ENCODE measurements at places on chromosomes 7 and 10. TPM values are rescaled to one million over a fixed set of nuclear protein-coding genes. Genes with fewer than 3 reads are reported as not detected.

Gene GPR15LG
- total RNA-seq = 29.2 TPM

Gene CYP2C19
- not detected for total RNA-seq

Gene ITPRID1
- total RNA-seq = not detected

Gene PAX2
- 0.52 TPM for total RNA-seq

Gene SPDYE11
- total RNA-seq = not detected

Gene LIPF
- total RNA-seq = not detected

Gene SGCE
- total RNA-seq = 35.9 TPM

Gene CTTNBP2
- total RNA-seq = 16.6 TPM

DNA sequence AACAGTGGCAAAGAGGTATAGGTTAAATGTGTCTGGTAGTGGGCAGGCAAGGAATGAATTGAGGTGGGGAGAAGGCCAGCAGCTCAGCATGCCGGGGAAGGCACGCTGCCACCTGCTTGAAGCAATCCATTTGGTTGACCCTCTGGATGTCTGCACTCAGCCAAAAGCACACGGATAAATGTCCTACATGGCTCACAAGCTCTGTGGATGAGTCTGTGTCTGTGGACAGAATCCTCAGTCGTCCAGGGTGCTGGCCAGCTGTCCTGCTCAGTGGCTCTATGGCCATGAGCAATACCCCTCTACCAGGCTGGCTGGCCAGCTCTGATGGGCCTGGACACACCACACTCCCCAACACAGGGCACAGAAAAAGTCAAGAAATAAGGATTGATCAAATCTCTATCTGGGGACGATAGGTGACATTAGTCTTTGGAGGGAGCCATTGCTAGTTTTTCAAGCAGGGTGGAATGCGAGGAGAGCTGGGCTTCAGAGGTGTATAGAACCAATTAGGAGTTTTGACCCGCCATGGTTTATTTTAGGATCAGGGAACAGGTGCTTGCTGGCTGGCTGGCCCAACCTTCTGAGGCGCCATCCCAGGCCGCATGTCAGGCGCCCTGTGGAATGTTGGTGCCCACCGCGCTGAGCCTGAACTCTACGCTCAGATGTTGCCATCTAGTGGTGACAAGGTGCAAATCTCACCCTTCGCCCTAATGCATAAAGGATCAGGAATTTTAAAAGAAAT is 493.4 kb downstream of the TNS3 start:
- peak; percentile 58 for DNase-seq

DNA sequence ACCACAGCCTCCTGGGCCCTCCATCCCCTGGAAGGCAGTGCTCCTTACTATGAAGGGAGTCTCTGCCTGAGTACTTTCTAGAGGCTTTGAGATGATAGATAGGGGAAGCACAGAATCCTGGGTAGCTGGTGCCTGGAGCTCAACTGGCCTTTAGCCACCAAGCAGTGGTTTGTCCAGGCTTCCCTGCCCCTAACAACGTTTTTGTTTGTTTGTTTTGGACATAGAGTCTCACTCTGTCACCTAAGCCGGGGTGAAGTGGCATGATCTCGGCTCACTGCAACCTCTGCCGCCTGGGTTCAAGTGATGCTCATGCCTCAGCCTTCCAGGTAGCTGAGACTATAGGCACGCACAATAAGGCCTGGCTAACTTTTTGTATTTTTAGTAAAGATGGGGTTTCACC is 289.4 kb downstream of the PLXNA4 start:
- DNase-seq = no peak

DNA sequence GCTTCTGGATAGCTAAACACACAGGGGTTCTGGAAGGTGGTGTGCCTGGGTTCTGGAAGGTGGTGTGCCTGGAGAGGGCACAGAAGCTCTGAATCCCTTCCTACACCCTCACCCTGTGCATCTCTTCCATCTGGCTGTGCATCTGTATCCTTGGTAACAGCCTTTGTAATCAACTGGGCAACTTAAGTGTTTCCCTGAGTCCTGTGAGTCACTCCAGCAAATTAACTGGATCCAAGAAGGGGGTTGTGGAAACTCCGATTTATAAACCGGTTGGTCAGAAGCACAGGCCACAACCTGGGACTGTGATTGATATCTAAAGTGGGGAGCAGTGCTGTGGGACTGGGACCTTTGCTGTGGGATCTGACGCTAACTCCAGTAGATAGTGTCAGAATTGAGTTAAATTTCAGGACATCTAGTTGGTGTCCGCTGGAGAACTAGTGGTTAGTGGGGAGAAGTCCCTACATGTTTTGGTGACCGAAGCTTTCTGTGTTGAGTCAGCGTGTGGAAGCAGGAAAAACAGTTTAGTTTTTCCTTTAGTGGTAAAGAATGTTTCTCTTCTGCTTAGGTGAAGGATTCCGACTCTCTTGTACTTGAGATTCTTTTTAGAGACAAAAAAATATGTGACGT is 228.1 kb downstream of the BMPER start:
- no peak for DNase-seq

- DNase-seq = no peak
Observed at GRCh38 chr7:45143616-45144015, 14.0 kb upstream of the RAMP3 start.

- no peak for DNase-seq
Observed at GRCh38 chr7:156903232-156903909, 10.4 kb upstream of the LMBR1 start.

DNA sequence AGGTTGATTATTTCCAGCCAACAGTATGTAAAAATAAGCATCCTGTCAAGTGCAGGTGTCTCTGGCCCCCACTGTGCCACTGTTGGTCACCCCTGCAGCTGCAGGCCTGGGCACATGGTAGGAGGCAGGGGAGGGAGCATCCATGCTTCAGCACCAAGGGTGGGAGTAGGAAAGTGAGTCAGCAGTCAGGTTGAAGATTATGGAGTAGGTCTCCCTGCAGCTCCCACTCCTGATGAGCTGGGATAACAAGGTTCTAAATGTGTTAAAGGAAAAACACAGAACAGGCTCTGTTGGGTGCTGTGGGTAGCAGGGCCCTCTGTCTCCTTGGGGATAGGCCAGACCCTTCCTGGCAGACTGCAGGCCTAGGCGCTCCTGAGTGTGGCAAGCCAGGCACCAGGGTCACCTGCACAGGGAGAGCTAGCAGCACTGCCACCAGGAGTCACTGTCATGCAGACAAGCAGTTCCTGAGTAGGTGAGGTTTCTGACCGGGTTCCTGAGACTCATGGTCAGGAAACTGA is 59.3 kb downstream of the NUDCD3 start:
- DNase-seq = no peak

- no peak for DNase-seq
Observed at GRCh38 chr7:101618207-101618839, 10.8 kb downstream of the MYL10 start.

DNA sequence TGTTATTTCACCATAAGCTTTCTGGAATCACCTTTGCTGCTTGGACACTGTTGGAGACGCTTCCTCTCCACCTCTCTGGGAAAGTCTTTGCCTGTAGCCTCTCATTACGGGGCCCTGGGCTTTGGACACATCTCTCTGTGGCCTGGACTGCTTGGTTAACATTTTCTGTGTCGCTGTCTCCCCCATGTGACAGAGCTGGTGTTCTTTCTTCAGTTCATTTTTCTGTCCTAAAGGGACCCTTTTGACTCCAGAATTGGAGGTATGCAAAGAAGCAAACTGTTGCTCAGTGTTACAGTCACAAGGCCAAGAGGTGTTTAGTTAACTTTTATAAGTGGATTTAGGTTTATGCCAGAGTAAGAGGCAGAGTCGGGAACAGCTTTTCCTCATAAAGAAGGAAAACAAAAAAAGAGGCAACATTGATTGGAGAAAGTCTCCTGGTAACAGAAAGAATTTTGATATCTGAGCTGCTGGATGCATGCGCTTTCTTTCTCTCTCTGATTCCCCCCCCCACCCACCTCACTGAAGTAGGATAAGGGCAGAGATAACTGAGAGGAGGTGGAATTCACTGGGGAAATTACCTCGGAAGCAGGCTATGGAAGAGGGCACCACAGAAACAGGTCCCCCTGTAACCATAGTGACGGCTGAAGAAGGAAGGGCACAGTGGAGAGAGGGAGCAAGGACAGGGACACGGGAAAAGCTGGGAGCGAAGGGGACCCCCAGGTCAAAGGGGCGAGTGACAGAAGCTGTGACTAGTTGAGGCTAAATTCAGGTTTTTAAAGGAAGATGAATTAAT is 57.8 kb downstream of the LGI1 start:
- DNase-seq = no peak

- DNase-seq = no peak
Observed at GRCh38 chr10:47256751-47257336, 43.2 kb upstream of the GDF10 start.

DNA sequence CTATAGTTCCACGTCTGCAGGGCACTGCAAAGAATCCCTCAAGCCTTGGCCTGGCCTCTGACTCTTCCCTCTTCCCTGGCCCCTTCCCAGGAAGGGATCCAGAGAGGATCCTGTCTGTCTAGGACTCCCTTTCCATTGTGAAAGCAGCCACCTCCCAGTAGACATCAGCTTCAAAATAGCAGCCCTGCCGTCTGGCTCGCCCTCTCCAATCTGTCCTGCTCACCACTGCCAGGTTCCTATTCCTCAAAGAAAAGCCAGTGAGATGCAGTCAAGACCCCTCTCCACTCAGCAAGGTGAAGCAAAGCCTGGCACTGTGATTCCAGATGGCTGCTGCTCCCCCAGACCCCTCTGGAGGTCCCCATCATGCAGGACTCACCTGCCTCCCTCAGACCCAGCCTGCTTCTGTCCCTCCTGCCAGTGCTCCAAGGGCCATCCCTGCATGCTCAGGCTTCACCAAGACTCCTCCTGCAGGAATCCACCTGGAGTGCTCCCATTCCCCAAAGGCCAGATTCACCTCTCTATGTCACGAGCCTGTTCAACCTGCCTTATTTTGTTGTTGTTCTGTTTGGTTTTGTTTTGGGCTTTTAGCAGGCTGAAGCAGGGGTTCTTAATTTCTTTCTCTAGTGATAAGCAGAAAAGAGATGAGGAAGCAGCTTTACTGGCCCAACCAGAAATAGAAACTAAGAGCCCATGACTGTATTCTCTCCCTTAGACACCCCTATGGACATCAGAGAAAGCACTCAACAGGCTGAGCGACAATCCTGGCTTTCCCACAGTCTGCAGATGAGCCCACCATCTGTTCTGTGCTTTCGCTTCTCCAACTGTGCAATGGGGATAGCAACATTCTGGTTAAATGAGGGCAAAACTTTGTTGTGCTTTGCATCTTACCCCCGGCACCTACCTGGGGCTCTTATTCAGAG is 305.1 kb downstream of the GRID1 start:
- DNase-seq = no peak

- no peak for DNase-seq
Observed at GRCh38 chr10:92413519-92413918, 122.6 kb downstream of the MARCHF5 start.

DNA sequence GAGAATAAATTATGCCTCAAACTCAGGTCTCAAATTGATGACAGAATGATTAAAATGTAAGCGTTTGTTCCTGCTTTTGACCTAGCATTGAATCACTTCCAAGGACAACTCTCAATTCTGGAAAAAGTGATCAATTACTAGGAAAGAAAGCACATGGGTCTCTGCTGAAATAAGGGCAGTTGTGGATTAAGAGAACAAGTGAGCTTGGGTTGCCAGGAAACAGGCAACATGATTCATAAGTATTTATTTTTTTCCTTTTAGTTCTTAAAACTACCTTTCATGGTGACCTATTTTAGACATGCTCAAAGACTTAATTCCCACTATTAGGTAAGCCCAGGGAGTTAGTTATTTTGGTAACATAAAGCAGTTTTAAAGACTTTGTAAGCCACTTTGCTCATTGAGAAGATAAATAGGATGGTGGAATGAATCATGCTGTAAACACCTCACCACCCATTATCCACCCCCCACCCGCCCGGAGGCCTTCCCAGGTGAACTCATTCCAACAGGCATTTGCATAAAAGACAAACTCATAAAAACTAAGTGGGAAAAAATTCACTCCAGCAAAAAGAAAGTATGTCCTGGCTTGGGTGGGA is 728.3 kb downstream of the SORCS1 start:
- DNase-seq = no peak

DNA sequence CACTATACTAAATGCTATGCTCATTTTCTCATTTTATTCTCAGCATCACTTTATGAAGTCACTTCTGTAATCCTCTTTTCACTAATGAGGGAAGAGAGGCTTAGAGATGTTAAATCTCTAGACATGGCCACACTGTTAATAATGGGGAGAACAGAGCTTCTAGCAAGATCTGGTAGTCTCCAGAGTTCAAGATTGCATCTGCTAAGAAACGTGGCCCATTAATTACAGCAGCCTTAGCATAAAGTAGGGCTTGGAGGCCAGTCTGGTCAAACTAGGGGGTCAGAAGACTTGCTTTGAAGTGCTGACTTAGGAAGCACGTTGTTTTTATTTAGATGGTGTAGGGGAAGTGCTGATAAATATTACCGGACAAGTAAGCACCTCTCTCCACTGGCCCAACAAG is 29.3 kb downstream of the ARL4A start:
- DNase-seq = no peak

DNA sequence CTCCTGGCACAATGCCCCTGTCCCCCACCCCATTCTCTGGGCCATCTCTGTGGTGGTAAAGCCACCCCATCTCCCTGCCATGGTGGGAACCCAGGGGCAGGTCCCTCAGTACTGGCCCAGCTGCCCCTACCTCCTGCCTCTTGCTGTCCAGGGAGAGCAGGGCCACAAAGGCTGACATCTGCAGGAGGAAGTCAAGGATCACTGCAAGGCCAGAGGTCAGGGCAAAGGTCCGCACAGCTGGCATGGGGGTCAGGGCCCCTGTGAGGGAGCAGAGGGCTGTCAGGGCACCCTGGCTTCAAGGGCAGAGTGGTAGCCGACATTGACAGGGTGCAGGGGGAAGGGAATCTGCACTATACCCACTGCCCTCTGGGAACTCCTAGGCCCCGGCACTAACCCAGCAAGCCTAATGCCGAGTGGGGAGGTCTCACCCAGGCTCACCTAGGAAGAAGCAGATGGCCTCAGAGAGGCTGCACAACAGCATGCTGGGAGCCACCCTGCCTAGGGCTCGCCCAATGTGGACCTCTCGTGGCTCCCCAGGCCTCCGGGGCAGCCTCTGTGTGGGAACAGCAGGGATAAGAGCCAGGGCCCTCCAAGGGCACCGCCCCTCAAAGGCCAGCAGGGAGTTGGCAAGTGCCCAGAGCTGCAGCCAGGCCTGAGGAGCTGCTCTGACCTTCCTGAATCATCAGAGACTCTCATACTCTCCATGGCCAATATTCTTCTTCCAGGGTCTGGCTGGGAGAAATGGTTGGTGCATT is 7.7 kb downstream of the NPC1L1 start:
- no peak for DNase-seq

DNA sequence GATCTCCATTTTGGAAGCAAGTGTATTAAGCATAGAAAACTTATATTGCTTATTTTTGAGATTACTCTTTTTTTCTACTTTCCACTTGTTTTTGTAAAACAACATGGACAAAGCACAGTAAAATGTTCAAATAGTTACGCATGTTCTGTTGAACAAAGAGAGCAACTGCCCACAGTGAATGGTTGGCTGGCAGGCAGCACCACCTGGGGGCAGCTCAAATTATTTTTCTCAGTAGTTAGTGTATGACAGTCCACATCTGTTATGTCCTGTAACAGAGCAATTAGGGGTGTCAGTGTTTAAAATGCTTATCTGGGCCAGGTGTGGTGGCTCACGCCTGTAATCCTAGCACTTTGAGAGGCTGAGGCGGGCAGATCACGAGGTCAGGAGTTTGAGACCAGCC is 46.1 kb upstream of the CACUL1 start:
- peak; percentile 64 for DNase-seq

- no peak for DNase-seq
Observed at GRCh38 chr10:34612446-34612845, 202.7 kb downstream of the PARD3 start.

GRCh38 chr10:44069573-44069972 is 315.3 kb downstream of the CXCL12 start:
- DNase-seq = no peak

GRCh38 chr7:102305414-102306268 is 19.0 kb downstream of the SH2B2 start:
- no peak for DNase-seq

- DNase-seq = no peak
Observed at GRCh38 chr7:107125475-107125874, 43.3 kb upstream of the HBP1 start.

Measured in ureter (tissue), 1 donor.